ENCODE measurements at places on chromosomes 2 and 18.

DNA sequence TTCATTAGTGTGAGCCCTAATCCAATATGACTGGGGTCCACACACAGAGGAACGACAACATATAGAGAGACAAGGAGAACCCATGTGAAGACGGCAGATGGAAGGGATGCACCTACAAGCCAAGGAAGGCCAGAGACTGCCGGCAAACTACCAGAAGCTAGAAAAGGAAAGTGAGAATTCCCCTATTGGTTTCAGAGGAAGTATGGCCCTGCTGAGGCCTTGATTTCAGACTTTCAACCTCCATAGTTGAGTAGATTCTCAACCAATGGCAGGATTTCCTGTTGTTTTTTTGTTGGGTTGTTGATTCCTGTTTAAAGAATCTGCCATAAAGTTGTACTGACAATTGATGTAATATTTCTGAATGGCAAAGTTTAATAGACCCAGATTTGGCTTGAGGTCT is 241.5 kb downstream of the SATB2 start:
- DNase-seq = no peak

DNA sequence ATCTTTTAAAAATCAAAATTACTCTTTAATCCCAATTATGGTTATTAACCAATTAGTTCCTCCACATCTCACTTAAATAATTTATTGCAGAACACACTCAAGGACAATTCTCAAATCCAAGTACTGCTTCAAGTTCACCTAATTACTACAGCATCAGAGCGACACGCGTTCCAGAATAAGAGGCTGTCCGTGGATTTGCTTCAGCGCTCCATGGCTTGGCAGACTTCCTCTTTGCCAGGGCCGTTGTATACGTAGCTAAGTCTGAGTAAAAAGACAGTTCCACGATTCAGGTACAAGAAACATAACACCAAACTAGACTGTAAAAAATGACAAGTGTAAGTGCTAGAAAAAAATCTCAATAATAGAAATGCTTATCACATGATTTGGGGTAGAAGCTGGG is 153.2 kb upstream of the MYT1L start:
- no peak for DNase-seq

- no peak for DNase-seq
These were observed 98.2 kb downstream of the ZNF516 start for GRCh38 chr18:76396792-76397191.

DNA sequence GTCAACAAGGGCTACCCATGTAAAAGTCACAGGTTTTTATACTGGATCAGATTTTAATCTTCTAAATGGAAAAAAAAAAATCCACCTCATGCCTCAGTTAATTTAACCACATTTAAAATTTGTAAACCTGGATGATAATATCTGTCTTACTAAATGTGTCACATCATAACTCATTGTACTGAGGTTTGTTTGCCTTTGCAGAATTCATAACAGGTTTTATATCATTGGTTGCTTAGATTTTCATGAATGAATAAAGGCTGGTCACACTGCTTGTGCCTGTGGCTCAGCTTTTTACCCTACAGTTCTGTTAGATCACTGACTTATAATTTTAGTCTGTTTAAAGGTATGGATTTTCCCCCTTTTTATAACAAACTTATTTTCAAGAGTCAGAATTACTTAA is 48.9 kb downstream of the PSMD14 start:
- DNase-seq = no peak

- no peak for DNase-seq
These were observed 351.3 kb downstream of the NRXN1 start for GRCh38 chr2:50680646-50681045.

DNA sequence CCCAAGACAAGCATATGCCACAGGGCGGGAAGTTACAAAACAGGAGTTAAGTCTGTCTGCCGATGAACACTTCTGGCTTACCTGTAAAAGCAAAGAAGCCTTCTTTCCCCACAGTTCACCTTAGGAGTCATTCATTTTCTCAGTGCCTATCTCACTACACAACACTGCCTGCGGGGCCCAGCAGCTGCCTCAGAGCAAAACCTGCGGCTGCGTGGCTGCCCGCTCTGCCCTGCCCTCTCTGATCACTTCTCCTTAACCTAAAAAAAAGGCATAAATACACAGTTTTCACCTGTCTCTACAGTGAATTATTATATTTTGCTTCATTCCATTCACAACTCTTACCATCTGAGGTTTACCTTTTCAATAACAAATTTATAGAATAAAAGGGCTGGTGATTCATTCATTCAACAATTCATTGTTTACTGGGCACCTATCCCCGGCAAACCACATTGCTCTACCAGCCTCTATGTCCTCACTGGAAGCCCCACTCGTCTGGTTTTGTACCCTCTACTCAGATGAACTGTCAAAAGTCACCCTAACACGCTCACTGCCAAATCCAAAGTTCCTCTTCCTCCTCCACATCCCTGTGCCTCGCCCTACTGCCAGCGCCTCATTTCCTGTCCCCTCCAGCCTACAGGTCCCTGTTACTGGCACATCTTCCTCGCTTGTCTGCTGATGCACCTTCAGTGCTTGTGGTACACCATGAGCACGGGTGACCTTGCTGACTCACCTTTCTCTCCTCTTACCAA is 31.4 kb downstream of the AFG3L2 start:
- DNase-seq = no peak

- no peak for DNase-seq
These were observed 52.4 kb upstream of the ARHGAP28 start for GRCh38 chr18:6677086-6677485.

GRCh38 chr2:172693529-172694455 is 41.9 kb upstream of the RAPGEF4 start:
- peak; percentile 84 for DNase-seq

DNA sequence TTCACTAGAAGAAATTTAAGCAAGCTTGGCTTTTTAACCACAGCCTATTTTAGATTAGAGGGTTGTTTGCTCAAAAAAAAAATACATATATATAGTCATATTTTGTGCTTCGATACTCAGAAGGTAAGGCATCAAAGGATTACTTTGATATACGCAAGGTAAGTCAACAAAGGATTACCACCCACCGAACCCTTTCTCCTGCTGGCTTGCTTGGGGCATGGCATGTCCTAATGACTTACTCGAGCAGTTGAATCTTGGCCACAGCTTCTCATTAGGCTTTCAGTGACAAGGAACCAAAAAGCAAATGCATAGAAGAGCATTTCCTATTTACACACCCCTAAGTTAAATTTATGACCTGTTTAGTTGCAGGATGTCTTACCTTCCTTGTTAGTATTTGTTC is 295.7 kb downstream of the AGAP1 start:
- no peak for DNase-seq
